ENCODE measurements at places on chromosomes 3 and 15. TPM values are rescaled to one million over a fixed set of nuclear protein-coding genes. Genes with fewer than 3 reads are reported as not detected.

The COL6A5 gene
- not detected for total RNA-seq

The IL20RB gene
- 0.54 TPM for total RNA-seq

The C3orf20 gene
- 0.16 TPM for total RNA-seq

The CTXND1 gene
- total RNA-seq: 0.16 TPM

The RBM6 gene
- 96.8 TPM for total RNA-seq

The IL17RD gene
- 22.3 TPM for total RNA-seq

The TICRR gene
- not detected for total RNA-seq

The GJD2 gene
- total RNA-seq: 0.28 TPM

GRCh38 chr3:28586325-28586724 lies 237.7 kb upstream of the AZI2 start:
- DNase-seq: no peak
- no peak overlapping the region for H3K4me3 ChIP-seq
- H3K4me1 ChIP-seq: no peaks in the 10 kb centered on the region
- H3K36me3 ChIP-seq: no peaks in the 10 kb centered on the region
- H3K27ac ChIP-seq: no peak overlapping the region

DNA sequence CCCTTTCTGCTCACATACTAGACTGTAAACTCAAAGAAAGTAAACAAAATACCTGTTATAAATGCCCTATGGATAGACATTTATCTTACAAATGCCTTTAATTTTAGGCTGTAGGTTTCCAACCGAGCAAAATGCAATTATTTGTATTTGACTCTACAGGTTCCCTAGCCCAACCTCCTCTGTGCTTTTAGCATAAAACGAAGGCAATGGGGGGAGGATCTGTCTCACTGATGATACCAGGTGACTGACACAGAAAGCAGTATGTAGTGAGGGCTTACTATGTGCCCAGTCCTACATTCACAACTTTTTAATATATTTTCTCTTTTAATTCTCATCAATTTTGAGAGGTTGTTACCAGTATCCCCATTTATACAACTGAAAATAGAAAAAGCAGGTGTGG lies 87.4 kb downstream of the OXNAD1 start:
- no peak for DNase-seq
- no peak overlapping the region for H3K27ac ChIP-seq
- H3K4me1 ChIP-seq: peaks cover 3% of the 10 kb centered on the region

DNA sequence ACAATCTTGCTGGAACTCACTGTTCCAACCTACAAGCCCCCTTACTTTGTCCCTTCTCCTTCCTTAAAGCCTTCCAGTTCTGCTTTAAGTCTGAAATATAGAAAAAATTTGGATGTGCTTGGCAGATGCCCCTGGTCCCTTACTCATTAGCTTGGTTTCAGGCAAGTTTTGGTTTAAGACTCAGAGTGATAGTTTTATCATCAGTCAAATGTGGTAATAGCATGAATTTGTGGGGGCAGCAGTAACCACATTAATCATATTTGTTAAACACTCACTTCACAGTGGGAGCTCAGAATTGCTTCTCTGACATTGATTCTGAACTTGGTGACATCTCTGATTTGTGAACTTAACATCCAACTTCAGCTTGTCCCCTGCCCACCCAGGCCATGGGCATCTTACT lies 58.3 kb upstream of the ALDH1A3 start:
- H3K27ac ChIP-seq: no peak overlapping the region
- DNase-seq: no peak
- H3K4me3 ChIP-seq: no peak overlapping the region
- H3K4me1 ChIP-seq: no peaks in the 10 kb centered on the region
- H3K27me3 ChIP-seq: no peaks in the 10 kb centered on the region

DNA sequence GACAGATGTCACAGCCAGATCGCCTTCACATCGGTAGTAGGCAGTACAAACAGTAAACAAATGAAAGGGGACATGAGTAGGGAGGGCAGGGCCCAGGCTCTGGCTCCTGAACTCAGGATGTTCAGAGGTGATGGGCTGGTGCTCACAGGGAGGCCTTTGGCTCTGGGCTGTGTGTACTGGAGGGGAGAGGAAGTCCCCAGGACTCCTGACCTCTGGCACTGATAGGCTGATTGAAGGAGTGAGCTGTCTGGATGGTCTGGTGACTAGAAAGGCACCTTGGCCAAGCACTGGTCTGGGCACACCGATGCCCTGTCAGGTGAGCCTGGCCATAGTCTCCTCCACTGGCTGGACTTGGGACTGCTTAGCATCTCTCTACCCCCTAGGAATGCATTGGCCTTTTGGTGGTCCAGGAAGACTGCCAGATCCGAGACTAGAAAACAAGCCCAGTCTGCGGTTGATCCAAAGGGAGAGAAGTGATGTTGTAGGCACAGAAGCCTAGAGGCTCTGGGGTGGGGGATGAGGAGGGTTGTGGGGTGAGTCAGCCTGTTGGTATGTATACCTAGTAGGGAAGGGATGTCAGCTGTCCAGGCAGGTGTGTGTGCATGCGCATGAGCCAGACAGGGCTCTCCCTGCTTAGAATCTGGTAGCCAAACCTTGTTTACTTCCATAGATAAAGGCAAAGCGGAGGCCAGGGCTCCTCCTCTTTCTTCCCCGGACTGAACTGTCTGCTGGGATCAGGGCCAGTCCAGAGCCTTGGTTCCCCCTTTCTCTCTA lies 1.9 kb downstream of the SPINT1 start:
- no peak overlapping the region for H3K27ac ChIP-seq
- peak overlapping the region; percentile 41 for H3K4me3 ChIP-seq
- peaks cover 18% of the 10 kb centered on the region for H3K4me1 ChIP-seq
- no peak for DNase-seq
- peaks cover 22% of the 10 kb centered on the region for H3K27me3 ChIP-seq

- no peak overlapping the region for H3K4me3 ChIP-seq
- H3K4me1 ChIP-seq: no peaks in the 10 kb centered on the region
- DNase-seq: no peak
- no peaks in the 10 kb centered on the region for H3K27me3 ChIP-seq
- no peaks in the 10 kb centered on the region for H3K36me3 ChIP-seq
- H3K27ac ChIP-seq: no peak overlapping the region
These were observed 11.7 kb upstream of the GAP43 start for GRCh38 chr3:115611630-115612029.

DNA sequence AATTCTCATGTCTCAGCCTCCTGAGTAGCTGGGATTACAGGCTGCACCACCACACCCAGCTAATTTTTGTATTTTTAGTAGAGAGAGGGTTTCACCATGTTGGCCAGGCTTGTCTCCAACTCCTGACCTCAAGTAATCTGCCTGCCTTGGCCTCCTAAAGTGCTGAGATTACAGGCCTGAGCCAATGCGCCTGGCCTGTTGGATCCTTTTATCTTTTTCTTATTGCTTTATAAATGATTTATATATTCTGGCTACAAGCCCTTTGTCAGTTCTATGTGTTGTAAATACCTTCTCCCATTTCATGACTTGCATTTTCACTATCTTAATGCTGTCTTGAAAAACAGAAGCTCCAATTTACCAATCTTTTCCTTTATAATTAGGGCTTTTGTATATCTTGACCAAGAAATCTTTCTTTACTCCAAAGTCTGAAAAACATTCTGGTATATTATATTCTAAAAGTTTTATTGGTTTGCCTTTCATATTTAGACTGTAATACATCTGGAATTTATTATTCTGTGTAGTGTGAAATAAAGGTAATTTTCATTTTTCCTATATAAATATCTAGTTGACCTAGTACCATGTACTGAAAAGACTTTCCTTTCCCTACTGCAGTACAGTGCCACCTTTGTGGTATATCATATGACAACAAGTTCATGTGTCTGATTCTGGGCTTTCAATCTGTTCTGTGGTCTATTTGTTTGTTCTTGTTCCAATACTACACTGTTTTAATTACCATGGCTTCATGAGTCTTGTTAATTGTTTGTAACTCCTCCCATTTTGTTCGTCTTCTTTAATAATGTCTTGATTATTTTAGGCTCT lies 52.9 kb upstream of the RNU6-1 start:
- DNase-seq: peak; percentile 81
- H3K4me3 ChIP-seq: no peak overlapping the region
- peaks cover 20% of the 10 kb centered on the region for H3K4me1 ChIP-seq
- H3K27me3 ChIP-seq: no peaks in the 10 kb centered on the region

GRCh38 chr3:55645422-55645821 lies 158.3 kb upstream of the WNT5A start:
- no peaks in the 10 kb centered on the region for H3K27me3 ChIP-seq
- no peak overlapping the region for H3K27ac ChIP-seq

- no peak overlapping the region for H3K4me3 ChIP-seq
- H3K4me1 ChIP-seq: peaks cover 4% of the 10 kb centered on the region
- H3K27ac ChIP-seq: no peak overlapping the region
- no peak for DNase-seq
These were observed 8.2 kb downstream of the RCN2 start for GRCh38 chr15:76939715-76940114.

- no peaks in the 10 kb centered on the region for H3K27me3 ChIP-seq
- no peak for DNase-seq
- H3K4me1 ChIP-seq: no peaks in the 10 kb centered on the region
- no peak overlapping the region for H3K4me3 ChIP-seq
- H3K27ac ChIP-seq: no peak overlapping the region
- no peaks in the 10 kb centered on the region for H3K36me3 ChIP-seq
These were observed 308.2 kb downstream of the CTNNB1 start for GRCh38 chr3:41507336-41508062.

DNA sequence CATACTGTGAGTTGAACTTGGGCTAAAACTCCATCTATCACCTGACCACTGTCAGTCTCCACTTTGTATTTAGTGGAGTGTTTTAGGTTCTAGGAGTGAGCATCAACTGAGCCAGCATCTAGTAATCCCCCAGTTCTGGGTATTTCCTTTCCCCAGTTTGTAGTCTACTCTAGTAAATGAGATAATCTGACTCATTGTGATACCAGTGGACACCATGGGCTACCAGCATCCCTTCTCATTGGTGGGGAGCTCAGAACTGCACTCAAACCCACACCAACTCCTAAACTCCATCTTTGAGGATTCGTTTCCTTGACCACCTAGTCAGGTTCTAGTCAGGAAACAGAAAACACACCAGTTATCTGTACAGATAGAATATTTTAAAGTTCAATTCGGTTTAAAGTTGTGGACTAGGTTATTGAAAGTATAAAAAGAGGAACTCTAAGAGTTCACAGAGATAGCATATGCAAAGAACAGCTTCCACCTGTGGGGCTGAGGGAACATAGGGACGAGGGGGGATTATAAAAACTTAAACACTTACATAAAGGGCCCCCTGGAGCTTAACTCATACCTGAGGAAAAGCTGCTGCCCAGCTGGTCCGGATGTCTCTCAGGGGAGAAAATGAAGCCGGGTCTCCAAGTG lies 36.0 kb downstream of the LEO1 start:
- no peak for DNase-seq
- H3K27me3 ChIP-seq: no peaks in the 10 kb centered on the region
- no peaks in the 10 kb centered on the region for H3K4me1 ChIP-seq
- no peak overlapping the region for H3K4me3 ChIP-seq
- no peak overlapping the region for H3K27ac ChIP-seq

- H3K36me3 ChIP-seq: no peaks in the 10 kb centered on the region
- H3K4me1 ChIP-seq: no peaks in the 10 kb centered on the region
- H3K4me3 ChIP-seq: no peak overlapping the region
- no peak overlapping the region for H3K27ac ChIP-seq
These were observed 169.1 kb downstream of the FAM43A start for GRCh38 chr3:194854659-194855390.

- peaks cover 96% of the 10 kb centered on the region for H3K36me3 ChIP-seq
- no peak for DNase-seq
- no peaks in the 10 kb centered on the region for H3K27me3 ChIP-seq
- no peaks in the 10 kb centered on the region for H3K4me1 ChIP-seq
These were observed 25.8 kb downstream of the TMEM43 start for GRCh38 chr3:14150491-14151230.

All from sigmoid colon (tissue), 7 donors.